Gastrocnemius medialis (tissue), 4 donors: ENCODE measurements at places on chromosomes 13 and 19. TPM values are rescaled to one million over a fixed set of nuclear protein-coding genes. Genes with fewer than 3 reads are reported as not detected.

GRCh38 chr13:34990399-34991214 lies 48.5 kb downstream of the NBEA start:
- no peaks in the 10 kb centered on the region for H3K4me1 ChIP-seq
- DNase-seq = no peak
- no peak overlapping the region for H3K4me3 ChIP-seq
- H3K27me3 ChIP-seq = no peaks in the 10 kb centered on the region
- no peaks in the 10 kb centered on the region for H3K36me3 ChIP-seq

DNA sequence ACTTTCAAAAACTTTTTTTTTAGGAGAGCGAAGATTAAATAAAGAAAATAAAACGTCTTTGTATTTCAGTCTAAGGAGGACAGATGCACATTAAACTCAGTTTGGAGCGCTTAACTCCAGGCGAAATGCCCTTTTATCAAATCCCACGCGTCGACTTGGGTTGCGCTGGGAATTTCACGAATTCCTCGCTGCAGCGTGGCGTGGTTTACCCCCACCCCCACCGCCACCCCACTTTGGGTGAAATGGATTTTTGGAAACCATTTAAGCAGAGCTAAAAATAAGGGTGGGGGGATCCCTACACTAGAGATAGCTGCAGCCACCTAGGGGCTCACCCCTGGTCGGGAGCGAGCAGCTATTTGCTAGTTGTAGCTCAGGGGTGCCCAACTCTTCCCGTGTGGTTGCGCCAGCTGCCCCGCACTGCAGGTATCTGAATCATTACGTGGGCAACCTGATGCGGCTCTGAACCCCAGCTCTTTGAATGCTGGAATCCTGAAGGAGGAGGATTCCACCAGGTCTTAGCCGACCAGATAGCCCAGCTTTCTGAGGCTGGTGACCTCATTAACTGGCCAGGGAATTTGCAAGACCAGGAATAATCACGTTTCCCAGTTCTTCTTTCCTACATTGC lies 6.5 kb upstream of the TSHZ3 start:
- H3K27me3 ChIP-seq = peaks cover 22% of the 10 kb centered on the region
- H3K36me3 ChIP-seq = no peaks in the 10 kb centered on the region
- no peak overlapping the region for H3K4me3 ChIP-seq
- no peak overlapping the region for H3K27ac ChIP-seq

Gene TMEM59L
- total RNA-seq = 0.36 TPM

- H3K27ac ChIP-seq = no peak overlapping the region
- H3K27me3 ChIP-seq = no peaks in the 10 kb centered on the region
- no peaks in the 10 kb centered on the region for H3K36me3 ChIP-seq
- peaks cover 4% of the 10 kb centered on the region for H3K4me1 ChIP-seq
- no peak overlapping the region for H3K4me3 ChIP-seq
These were observed 409.0 kb downstream of the COG6 start for GRCh38 chr13:40064154-40065097.

- peaks cover 27% of the 10 kb centered on the region for H3K36me3 ChIP-seq
- peaks cover 7% of the 10 kb centered on the region for H3K4me1 ChIP-seq
- H3K4me3 ChIP-seq = no peak overlapping the region
- DNase-seq = no peak
These were observed 2.5 kb upstream of the ISYNA1 start for GRCh38 chr19:18440415-18440877.

- H3K4me1 ChIP-seq = no peaks in the 10 kb centered on the region
- peaks cover 65% of the 10 kb centered on the region for H3K27me3 ChIP-seq
- H3K27ac ChIP-seq = no peak overlapping the region
- DNase-seq = no peak
These were observed 1.3 kb downstream of the IL11 start for GRCh38 chr19:55368701-55369563.

DNA sequence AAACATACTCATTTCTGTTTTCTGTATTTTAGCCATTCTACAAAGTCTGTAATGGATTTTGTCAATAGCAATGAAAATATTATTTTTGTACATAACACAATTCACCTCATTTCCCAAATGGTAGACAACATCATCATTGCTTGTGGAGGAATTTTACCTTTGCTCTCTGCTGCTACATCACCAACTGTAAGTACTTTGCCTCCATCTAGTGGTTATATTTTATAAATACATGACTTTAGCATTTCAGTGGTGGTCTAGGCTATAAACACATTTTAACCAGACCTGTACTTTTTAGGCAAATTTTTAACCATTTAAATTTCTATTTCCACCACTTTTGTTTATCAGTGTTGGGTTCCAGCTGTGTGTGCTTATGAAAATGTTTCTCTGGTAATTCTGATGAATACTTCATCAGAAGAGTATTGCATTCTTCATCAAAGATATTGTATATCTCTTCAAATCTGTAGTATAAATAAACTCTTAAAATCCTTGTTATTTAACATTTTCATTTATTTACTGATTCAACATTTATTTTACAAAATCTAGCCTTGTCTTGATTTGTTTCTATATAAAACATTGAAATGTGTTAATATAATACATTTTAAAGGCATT lies 222.4 kb downstream of the NBEA start:
- H3K27ac ChIP-seq = no peak overlapping the region
- no peak for DNase-seq
- H3K27me3 ChIP-seq = no peaks in the 10 kb centered on the region
- H3K4me1 ChIP-seq = no peaks in the 10 kb centered on the region
- H3K36me3 ChIP-seq = no peaks in the 10 kb centered on the region

Gene FFAR3
- not detected for total RNA-seq

DNA sequence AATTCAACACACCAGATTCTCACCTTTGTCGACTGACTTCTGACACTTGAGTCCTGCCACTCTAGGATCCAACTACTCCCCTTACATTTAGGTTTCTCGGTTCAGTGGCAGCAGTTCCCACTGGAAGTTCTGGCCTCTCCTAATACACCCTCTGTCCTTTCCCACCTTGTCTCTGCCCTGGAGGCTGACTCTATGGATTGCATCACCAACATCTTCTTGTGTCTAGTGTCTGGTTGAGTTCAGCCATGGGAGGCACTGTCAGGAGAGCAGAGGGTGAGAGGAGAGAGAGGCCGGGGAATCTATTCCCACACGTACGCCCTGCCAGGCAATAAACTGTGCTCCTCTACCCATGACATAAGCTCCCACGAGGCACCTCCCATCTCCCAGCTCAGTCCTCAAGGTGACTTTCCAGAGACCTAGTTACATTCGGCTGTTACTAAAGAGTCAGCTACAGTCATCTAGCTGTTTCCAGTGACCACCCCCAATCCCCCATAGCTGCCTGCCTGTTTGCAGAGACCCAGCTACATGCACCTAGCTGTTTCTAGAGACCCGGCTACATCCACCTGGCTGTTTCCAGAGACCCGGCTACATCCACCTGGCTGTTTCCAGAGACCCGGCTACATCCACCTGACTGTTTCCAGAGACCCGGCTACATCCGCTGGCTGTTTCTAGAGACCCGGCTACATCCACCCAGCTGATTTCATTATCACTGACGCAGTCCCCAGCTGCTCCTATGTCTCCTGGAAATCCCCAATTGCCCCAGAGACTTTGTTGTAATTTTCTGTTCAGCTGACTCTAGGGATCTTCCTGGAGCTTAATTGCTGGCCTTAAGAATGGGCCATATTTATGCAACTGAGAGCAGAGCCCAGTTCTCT lies 8.1 kb upstream of the LILRB4 start:
- no peak overlapping the region for H3K4me3 ChIP-seq
- H3K4me1 ChIP-seq = no peaks in the 10 kb centered on the region
- H3K36me3 ChIP-seq = no peaks in the 10 kb centered on the region
- H3K27me3 ChIP-seq = peaks cover 3% of the 10 kb centered on the region

DNA sequence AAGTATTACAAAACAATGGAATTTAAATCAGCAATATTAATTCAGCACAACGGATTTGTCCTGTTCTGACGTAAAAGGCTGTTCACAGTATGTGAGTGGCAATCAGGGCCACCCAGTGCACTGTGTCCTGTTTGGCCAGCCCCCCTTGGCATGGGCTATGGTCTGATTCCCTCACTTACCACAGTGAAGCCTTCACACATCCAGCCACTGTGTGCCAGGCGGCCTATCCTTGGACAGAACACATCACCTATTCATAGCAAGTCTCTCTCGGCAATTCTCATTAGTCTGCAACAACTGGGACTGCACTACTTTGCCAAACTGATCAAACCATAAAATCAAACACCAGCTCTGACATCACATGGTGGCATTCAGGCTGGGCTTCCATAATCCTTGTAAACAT lies 221.5 kb upstream of the TSHZ3 start:
- DNase-seq = no peak
- H3K36me3 ChIP-seq = no peaks in the 10 kb centered on the region
- no peaks in the 10 kb centered on the region for H3K27me3 ChIP-seq
- no peaks in the 10 kb centered on the region for H3K4me1 ChIP-seq

Gene MCEMP1
- total RNA-seq = 0.16 TPM

Gene ZNF784
- total RNA-seq = 10.0 TPM

- no peak for DNase-seq
- H3K4me3 ChIP-seq = no peak overlapping the region
- no peaks in the 10 kb centered on the region for H3K27me3 ChIP-seq
- no peaks in the 10 kb centered on the region for H3K36me3 ChIP-seq
- no peaks in the 10 kb centered on the region for H3K4me1 ChIP-seq
These were observed 109.5 kb downstream of the NALCN start for GRCh38 chr13:101306773-101307172.
